ENCODE measurements at places on chromosomes 6 and 20. TPM values are rescaled to one million over a fixed set of nuclear protein-coding genes. Genes with fewer than 3 reads are reported as not detected.

- no peak for DNase-seq
Observed at GRCh38 chr6:70844301-70844700, 112.6 kb downstream of the B3GAT2 start.

GRCh38 chr6:164184410-164184809, 769.9 kb downstream of the QKI start:
- DNase-seq, result no peak

- peak; percentile 51 for DNase-seq
Observed at GRCh38 chr20:6636209-6637159, 131.0 kb upstream of the BMP2 start.

DNA sequence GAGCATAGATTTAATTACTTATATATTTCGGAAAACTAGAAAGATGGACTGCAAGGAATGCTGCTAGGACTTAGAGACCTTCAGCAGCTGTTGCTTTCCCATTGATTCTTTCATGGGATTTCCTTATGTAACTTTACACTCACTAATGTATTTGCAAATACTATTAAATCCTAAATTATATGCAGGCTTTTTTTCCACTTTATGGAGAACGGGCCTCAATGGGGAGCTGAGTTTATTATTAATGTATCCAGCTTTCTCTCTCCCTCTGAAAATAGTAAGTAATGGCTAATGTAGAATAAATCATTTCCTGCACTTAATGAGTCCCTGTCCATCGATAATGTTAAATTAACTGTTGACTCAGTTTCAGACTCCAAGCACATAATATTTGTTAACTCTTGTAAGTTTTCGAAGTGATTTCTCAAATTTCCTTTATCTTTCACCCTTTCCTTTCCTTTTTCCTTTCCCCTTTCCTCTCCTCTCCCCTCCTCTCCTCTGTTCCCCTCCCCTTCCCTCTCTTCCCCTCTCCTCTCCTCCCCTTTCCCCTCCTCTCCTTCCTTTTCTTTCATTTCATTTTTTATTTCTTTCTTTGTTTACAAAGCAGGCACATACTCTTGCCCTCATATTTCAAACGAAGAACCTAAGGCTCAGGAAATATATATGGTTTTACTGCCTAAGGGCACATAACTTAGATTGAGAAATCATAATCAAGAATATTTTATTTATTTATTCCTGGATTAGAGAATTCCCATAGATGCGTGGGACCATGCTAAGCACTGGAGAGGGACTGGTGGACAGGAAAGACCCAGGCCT, 503.6 kb downstream of the MMUT start:
- no peak for DNase-seq

- DNase-seq, result no peak
Observed at GRCh38 chr6:139759086-139759485, 384.6 kb upstream of the CITED2 start.

DNA sequence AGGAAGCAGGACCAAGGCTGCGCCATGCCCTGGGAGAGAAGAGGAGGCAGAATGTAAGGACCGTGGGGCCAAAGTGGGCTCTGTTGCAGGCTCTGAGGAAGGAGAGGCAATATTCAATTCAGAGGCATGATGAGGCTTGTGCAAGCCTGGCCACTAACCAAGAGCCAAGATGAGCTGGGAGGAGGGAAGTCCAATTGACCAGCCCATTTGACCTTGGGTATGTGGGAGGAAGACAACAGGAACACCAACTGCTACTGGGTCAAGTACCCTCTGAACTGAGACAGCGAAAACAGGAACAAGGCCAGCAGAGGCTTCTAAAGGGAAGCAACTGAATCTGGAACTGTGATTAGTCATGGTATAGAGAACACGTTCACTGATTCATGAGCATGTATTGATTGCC, 779.6 kb downstream of the MAFB start:
- DNase-seq, result peak; percentile 22

DNA sequence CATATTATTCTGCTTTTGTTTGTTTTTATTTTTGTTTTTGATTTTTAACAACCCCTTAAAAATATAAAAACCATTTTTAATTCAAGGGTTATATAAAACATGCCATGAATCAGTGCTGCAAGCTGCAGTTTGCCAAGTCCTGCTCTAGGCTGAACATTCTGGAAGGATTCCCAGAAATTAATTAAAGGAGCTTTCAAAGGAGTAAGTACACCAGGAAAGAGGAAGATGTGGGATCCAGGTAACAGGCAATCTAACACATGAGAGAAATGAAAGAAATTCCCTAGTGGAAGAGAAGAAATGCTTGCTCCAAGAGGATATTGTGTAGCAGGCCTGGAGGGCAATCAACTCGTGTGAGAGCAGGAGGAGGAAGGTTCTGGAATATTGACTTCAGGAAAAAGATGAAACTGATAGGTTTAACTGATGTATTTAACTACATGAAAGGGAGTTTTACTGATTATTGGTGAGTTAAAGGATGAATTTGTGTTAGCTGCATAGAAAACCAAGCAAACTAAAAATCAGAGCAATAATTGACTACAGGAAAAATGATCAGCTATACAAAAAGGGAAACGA, 146.0 kb upstream of the PHACTR1 start:
- no peak for DNase-seq

- DNase-seq, result peak; percentile 40
Observed at GRCh38 chr20:31675828-31676608, 38.3 kb downstream of the COX4I2 start.

GRCh38 chr20:51935003-51935358, 132.7 kb upstream of the SALL4 start:
- no peak for DNase-seq

DNA sequence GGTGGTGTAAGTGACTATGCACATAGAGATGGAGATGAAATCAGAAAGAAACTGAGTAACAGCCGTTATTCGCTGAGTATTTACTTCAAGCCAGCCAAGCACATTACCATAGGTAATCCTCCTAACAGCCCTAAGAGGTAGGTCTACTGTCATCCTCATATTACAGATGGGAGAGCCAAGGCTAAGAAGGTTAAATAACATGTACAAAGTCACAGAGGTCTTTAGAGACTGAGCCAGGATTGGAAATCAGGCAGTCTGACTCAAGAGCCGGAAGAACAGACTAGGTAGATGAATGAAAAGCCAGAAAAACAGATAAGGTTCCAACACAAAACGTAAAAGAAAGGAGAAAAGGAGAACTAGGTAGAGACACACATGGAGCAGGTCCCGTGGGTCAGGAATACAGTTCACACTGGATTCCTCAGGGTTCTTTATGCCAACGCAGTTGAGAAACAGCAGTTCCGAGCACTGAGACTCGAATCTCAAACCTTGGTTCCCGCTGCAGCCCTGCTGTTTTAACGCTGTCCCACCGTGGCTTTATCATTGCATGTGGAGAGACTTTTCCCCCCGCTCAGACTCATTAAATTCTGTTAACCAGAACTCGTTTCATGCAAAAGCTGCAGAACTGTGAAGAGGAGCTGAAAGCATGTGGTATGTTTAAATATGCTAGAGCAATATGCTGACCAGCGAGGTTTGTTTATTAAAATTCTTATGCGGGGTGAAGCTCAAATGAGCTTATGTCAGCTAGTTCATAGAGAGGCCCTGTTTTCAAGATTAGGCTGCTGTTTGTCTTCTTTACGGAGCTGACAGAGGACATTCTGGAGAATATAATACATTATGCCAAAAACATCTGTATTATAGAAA, 537.9 kb downstream of the CD83 start:
- no peak for DNase-seq

DNA sequence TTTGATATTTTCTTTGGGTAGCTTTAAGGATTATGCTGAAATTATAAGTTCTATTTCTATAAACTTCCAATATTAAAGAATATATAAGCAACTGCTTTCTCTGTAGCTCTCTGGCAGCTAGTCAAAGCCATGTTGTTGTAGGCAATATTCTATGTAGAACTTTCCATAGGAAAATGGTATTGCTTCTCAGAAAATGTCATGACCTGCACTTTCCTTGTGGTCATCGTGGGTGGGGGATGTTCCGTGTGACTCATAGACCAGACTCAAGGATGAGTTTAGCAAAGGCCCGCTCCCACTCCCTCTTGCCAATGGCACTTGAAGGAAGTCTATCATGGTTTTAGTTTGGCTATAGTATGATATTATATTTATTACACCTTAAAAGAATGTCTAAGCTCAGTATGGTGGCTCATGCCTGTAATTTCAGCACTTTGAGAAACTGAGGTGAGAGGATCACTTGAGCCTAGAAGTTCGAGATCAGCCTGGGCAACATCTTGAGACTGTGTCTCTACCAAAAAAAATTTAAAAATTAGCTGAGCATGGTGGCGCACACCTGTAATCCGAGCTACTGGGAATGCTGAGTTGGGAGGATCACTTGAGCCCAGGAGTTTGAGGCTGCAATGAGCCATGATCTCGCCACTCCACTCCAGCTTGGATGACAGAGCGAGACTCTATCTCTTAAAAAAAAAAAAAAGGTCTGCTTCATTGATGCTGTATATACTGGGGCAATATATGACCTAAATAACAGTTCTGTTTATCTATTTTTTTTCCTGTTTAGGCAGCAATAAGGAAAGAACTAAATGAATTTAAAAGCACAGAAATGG, 36.6 kb upstream of the LTV1 start:
- no peak for DNase-seq

DNA sequence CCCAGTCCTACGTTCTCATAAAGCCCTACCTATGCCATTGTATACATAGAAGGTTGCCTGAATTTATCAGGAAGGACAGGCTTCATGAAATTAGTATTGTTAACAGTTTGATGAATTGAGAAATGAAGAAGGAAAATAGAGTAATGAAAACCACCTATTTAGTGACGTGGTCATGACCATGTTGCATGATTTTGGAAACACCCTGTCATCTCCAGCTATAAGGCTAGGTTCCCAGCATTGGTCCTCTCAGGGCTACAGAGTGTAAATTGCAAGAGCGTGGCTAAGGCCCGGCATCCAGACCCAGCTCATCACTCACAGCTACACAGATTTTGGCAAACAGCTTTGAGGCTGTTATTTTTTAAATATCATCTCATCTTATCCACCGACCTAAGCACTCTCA, 203.6 kb downstream of the MEI4 start:
- DNase-seq, result no peak

DNA sequence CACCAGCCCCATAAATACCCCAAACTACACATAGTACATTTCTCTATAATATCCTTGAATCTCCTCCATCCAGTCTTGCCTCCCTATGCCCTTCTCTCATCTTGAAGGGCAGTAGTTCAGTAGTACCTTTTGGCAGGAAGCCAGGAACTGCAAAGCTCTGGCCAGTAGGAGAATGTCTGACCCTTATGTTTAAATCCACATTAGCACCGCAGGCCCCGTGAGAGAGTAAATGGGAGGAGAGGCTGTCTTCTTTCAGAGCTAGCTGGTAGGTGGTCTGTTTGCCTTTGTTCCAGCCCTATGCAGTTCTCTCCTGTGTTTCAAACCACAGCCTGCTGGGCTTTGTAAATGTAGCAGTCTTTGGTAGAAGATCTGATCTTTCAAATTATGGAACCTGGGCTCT, 690.7 kb downstream of the DOK5 start:
- no peak for DNase-seq

- no peak for DNase-seq
Observed at GRCh38 chr20:63028461-63028921, 21.7 kb upstream of the BHLHE23 start.

DNA sequence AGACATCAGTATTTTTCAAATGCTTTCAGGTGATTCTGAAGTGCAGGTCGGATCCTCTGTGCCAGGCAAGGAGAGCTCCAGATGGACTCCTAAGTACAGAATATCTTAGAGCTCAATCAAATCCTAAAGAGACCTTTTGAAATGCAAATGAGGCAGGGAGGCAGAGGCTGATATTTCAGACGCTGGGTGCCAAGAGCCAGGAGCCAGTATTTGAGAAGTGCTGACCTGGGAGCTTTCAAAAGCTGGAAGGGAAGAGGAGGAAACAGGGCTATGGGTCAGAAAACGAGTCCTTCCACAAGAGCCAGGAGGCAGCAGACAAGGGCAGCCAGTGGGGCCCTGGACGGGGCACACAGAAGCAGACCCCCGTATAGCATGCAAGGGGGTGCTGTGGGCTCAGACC, 46.1 kb upstream of the DSN1 start:
- DNase-seq, result no peak

DNA sequence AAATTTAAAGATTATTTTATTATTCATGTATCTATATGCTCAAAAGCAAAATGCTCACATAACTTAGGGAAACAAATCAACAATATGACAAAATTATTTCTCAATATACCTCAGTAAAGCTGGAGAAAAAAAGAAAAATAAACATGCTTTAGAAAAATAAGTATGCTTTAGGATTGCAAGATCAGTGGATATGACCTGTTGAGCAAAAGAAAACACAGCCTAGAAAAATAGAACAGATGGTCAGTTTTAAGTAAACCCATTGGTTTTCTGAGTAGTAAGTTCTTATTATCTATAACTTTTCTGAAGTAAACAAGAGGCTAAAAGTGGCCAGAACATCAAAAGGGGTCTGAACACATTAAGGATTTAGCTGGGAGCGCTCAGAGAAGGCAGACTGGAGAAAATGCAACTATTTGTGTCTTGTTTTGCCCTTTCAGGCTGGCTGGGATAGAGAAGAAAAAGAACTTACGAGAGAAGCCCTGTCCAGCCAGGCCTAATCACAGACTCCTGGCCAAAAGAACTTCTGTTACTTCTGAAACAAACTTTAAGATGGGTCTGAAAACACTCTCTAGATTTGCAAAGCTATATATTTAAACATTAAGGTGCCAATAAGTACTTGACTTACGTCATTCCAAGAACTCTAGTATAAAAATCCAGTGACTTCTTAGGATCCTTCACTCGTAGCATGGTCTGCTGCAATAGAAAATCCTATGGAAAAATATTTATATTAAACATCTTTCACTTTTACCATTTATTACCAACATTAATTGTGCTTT, 16.5 kb downstream of the GLO1 start:
- DNase-seq, result no peak

- DNase-seq, result no peak
Observed at GRCh38 chr20:43529051-43529450, 21.6 kb downstream of the L3MBTL1 start.

Gene ZC2HC1B
- total RNA-seq, result not detected

Gene GINS1
- 24.0 TPM for total RNA-seq

Gene POLH
- 12.3 TPM for total RNA-seq

Gene DNMT3B
- total RNA-seq, result 3.3 TPM

Gene NR2E1
- not detected for total RNA-seq

Gene BNIP5
- 7.8 TPM for total RNA-seq

Gene HDGFL1
- total RNA-seq, result not detected

Gene GABRR2
- 0.49 TPM for total RNA-seq

Gene ARFGAP1
- total RNA-seq, result 109 TPM

All from colonic mucosa (tissue), 4 donors.